Cortex of kidney (tissue), 1 donor: ENCODE measurements at places on chromosomes 5 and 9.

GRCh38 chr9:35179347-35180280 is 17.8 kb downstream of the UNC13B start:
- DNase-seq, result no peak

DNA sequence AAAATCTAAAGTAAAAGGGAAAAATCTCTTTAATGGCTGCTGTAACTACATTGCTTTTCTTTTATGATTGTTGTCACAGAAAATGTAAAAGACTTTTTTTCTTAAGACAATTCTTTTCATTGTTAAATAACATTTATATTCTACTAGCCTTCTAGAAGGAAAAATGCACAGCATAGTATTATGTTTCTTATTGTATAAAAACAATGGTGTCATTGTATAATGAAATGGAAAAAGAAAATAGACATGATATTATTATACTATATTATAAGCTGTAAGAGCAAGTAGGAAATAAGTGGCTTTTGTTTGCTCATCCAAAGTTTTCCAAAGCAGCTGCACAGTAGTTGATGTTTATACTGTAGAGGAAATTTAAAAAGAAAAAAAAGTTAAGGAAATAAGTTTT is 1021.7 kb downstream of the EFNA5 start:
- no peak for DNase-seq

DNA sequence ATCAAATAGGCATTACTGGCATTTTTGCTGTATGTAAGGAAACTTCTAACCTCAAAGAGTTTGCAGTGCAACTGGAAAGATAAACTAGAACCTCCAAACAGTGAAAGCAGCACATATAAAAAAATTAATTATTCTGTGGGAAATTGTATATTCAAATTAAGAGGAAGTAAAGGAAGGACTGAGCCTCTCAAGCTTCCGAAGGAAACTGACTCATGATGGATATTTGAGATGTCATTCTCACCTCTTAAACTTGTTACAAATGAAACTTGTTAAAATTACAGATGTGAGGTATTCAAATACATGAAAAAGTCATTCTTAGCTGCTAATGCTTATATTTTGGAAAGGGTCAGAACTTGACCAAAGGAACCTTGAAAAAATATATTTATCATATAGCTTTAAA is 538.7 kb downstream of the PDE4D start:
- no peak for DNase-seq

DNA sequence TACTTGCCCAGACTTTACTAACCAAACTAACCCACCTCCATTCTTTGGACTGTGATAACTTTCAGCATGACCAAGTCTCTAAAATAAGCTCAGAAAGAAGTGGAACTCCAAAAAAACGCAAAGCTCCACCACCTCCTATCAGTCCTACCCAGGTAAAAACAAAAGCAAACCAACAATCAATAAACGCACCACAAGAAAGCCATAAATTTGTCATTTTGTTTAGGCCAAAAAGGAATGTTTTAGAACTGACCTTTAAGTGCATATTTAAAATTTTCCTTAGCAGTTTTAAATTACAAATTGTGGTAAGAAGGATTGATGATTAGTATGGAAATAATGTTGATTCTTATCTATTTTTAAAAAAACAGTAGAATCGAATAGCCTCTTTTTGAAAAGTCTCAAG is 25.5 kb upstream of the TTC23L start:
- no peak for DNase-seq

GRCh38 chr9:1415146-1415545 is 365.0 kb downstream of the DMRT2 start:
- no peak for DNase-seq

- DNase-seq, result no peak
These were observed 45.2 kb downstream of the EPB41L4A start for GRCh38 chr5:112373885-112374284.

GRCh38 chr9:125391704-125392103 is 130.1 kb downstream of the GAPVD1 start:
- DNase-seq, result no peak

DNA sequence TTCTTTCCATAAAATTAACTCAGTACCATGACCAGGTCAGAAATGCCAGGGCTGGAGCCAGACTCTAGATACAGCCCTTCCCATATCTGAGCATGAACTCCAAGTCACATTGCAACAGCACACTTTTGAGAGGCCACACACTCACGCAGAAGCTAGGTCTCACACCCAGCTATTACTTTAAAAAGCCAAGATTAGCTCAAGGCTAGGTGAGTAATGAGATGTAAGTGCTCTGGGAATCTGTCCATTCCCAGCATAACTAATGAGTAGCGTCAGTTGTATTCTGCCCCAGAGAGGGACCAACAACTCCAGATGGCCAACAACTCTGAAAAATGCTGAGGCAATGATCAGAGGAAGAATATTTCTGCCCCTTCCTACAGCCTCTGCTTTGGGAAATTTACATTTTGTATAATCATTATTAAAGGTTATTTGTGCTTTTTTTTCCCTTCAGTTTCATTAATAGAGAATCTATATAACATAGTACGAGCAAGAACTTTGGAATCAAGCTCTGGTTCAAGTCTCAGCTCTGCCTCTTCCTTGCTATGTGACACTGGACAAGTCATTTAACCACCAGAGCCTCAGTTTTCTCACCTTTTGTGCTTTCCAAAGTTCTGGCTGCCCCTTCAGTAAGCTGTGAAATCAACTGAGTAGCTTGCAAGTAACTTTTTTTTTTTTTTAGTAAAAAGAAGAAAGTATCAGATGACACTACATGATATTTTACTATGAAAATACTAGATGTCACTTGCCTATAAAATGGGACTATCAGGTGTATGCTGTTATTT is 118.3 kb downstream of the NR6A1 start:
- DNase-seq, result no peak

GRCh38 chr9:34590381-34591247 is 1.1 kb upstream of the CNTFR start:
- no peak for DNase-seq
